ENCODE measurements at places on chromosomes 3 and 15. TPM values are rescaled to one million over a fixed set of nuclear protein-coding genes. Genes with fewer than 3 reads are reported as not detected.
A peak's percentile ranks its signal among the peaks of the same experiment; 100 is the strongest.

The MAN2A2 gene
- total RNA-seq = 68.4 TPM

DNA sequence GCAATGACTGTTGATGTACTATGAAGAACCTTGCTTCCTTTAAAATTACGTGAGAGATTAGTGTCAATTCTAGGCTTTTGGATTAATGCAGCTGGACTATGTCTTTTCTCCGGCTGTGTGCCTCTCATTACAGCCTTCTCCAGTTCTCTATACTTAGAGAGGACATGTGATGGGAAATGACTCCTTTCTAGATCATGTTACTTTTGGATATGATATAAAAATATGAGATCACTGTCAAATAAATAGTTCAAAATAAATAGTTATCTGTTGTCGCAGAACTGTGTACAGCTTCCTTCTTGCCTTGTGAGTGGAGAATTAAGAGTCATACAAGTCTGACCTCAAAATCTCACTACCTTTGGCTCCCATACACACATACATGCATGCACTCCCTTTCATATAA is 592.4 kb downstream of the DIPK2A start:
- no peaks in the 10 kb centered on the region for H3K27me3 ChIP-seq
- H3K4me3 ChIP-seq = no peak overlapping the region
- no peak overlapping the region for H3K27ac ChIP-seq

- H3K4me1 ChIP-seq = no peaks in the 10 kb centered on the region
- no peaks in the 10 kb centered on the region for H3K27me3 ChIP-seq
- H3K4me3 ChIP-seq = no peak overlapping the region
- H3K27ac ChIP-seq = no peak overlapping the region
- no peaks in the 10 kb centered on the region for H3K36me3 ChIP-seq
These were observed 29.9 kb upstream of the RNU6-1 start for GRCh38 chr15:67869701-67870100.

The ISG20 gene
- 32.1 TPM for total RNA-seq

DNA sequence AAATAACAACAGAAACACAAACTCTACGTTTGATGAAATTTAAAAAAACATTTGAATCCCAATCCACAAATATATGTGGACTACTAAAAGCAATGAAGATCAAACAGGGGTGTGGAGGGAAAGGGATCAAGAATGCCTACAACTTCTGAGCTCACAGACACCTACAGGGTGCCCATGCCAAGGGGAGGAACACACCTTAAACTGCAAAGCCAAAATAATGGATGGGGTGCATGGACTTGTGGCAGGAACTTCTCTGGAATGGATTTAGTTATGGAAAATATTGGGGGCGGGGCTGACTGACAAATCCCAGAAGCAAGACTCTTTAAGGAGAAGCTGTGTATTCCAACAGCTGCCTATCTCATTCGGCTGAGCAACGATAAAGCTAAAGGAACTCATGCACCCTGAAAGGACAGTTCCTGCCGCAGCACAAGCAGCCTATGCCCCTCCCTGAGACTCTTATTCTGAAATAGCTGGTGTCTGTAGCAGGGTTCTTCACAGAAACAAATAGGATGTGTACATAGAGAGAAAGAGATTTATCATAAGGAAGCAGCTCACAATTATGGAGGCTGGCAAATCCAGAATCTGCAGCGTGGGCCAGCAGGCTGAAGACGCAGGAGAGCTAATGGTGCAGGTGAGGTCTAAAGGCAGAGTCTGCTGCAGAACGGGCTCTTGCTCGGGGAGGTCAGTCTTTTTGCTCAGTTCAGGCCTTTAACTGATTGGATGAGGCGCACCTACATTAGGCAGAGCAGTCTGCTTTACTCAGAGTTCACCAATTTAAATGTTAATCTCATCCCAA is 24.5 kb upstream of the PLA2G4D start:
- no peak overlapping the region for H3K4me3 ChIP-seq
- H3K27ac ChIP-seq = no peak overlapping the region

DNA sequence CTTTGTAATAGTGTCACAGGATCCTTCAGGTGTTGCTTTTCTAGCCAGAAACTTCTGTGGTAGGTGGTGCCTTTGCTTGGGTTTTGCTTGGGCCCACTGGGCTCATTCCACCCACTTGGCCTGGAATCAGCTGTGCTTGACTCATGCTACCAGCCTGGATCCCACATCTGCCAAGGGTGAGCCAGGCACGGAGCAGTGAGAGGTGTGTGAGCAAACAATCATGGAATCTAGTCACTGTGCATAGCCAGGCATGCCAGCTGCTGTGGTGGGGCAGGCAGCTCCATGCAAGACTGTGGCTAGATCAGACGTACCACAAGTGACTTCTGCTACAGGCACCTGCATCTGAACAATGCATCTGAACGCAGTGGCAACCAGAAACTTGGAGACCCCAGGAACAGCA is 275.9 kb downstream of the UBE2E2 start:
- no peaks in the 10 kb centered on the region for H3K36me3 ChIP-seq
- H3K27ac ChIP-seq = no peak overlapping the region
- DNase-seq = no peak
- H3K4me3 ChIP-seq = no peak overlapping the region

- no peaks in the 10 kb centered on the region for H3K27me3 ChIP-seq
- no peaks in the 10 kb centered on the region for H3K4me1 ChIP-seq
- no peak overlapping the region for H3K4me3 ChIP-seq
- no peak overlapping the region for H3K27ac ChIP-seq
These were observed 63.0 kb upstream of the TPRG1 start for GRCh38 chr3:189108735-189109134.

DNA sequence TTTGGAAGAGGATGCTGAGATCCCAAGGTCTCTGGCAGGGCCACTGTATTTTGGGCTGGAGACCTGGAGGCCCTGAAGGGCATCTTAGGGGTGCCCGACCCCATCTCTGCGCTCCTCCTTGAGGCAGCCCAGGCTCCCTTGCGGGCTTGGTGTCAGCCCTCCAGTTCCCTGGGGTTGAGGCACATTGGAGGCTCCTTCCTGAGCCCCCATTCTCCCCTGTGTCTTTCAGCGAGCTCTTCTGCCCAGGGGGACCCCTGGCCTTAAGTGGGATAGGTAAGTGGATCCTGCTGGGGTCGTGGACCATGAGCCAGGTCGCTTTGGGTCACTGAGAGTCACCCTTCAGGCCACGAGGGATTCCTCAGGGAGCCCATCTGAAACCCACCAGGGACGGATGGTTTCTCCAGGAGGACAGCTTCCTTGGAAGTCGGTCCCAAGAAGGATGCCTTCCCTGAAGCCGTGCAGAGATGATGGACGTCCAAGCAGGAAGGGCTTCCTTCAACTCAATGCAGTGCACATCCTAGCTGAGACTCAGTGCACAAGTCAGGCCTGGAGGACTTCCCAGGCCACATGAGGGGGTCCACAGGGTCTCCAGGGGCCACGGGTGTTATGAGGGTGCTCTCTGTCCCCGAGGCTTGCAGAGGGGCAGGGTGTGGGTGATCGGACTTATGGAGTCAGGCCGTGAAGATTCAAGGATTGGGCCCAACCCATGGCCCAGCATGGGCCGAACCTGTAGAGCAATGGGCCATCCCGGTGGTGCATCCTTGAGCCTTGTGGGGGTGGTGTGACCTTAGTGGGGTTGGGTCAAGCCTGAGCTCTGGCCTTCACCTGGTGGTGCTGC is 224.3 kb downstream of the SNRPN start:
- no peaks in the 10 kb centered on the region for H3K27me3 ChIP-seq
- H3K27ac ChIP-seq = no peak overlapping the region
- no peaks in the 10 kb centered on the region for H3K36me3 ChIP-seq
- H3K4me3 ChIP-seq = no peak overlapping the region

The LYZL4 gene
- not detected for total RNA-seq

DNA sequence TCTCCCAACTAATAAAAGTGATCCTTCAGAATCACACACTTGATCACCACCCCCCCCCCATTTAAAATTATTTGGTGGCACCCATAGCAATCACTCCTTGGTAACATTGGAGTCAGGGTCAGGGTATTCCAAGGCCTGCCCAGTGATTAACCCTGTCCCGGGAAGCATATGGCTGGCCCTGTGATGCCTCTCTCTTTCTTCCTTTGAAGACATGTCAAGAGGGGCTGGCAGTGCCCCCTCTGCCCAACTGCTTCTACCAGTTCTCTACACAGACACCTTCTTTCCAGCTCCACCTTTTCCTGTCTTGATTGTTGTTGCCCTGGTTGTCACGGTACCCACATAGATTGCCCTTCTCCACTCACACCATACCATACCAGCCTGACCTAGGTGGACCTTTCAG is 30.9 kb upstream of the MANF start:
- no peaks in the 10 kb centered on the region for H3K36me3 ChIP-seq
- no peak overlapping the region for H3K27ac ChIP-seq
- no peak for DNase-seq
- H3K4me3 ChIP-seq = no peak overlapping the region

The FBXW12 gene
- not detected for total RNA-seq

DNA sequence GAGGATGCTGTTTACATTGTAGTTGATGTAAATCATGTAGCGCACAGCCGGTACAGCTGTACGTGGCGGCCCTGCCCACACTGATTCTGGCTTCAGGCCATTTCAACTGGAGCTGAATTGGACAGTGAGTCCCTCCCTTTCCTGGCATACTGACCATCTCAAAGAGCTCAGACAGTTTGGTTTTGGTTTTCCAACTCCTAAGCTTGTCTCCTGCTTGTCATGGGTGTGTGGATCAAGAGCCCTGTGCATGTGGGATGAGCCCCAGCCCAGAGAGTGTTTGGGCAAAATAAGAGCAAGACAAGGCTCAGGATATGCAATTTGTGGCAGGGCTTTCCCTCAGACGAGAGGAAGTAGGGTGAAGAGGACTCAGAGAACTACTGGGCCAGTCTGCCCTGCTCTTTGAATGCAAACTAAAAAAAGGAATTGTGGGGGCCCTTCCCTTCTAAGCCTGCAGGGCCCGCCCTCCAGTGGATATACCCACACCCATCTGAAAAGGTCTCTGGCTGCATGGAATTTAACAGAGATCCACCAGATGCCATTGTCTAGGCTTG is 13.3 kb downstream of the ITGA11 start:
- H3K4me3 ChIP-seq = no peak overlapping the region
- peak overlapping the region; percentile 45 for H3K27ac ChIP-seq
- H3K27me3 ChIP-seq = no peaks in the 10 kb centered on the region
- H3K4me1 ChIP-seq = peaks cover 23% of the 10 kb centered on the region
- no peaks in the 10 kb centered on the region for H3K36me3 ChIP-seq

- H3K27me3 ChIP-seq = no peaks in the 10 kb centered on the region
- H3K4me1 ChIP-seq = no peaks in the 10 kb centered on the region
- no peak for DNase-seq
These were observed 27.1 kb downstream of the DUOX1 start for GRCh38 chr15:45156744-45157455.

DNA sequence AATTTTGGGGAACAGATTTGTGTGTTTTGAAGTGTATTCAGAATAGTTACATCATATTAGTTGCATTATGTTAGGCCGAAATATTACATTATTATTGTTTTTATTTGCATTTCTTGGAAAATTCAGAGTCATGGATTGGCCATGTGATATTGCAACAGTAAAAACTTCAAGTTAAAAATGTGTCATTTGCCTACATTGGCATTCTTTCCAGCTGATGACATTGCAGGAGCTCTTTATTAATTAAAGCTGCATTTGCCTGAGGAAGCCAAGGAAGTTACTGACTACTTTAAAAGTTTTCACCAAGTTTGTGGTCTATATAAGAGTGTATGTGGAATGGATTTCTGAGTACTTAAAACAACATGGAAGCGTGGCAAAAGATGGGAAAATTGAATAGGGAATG is 726.4 kb upstream of the SGO1 start:
- no peak for DNase-seq
- H3K27me3 ChIP-seq = no peaks in the 10 kb centered on the region
- no peaks in the 10 kb centered on the region for H3K36me3 ChIP-seq
- no peaks in the 10 kb centered on the region for H3K4me1 ChIP-seq
- H3K27ac ChIP-seq = no peak overlapping the region
- no peak overlapping the region for H3K4me3 ChIP-seq

The LSMEM2 gene
- total RNA-seq = not detected

GRCh38 chr3:80993241-80993945 is 768.1 kb downstream of the GBE1 start:
- no peak overlapping the region for H3K4me3 ChIP-seq
- no peak for DNase-seq
- H3K36me3 ChIP-seq = no peaks in the 10 kb centered on the region
- H3K27ac ChIP-seq = no peak overlapping the region
- H3K27me3 ChIP-seq = no peaks in the 10 kb centered on the region

DNA sequence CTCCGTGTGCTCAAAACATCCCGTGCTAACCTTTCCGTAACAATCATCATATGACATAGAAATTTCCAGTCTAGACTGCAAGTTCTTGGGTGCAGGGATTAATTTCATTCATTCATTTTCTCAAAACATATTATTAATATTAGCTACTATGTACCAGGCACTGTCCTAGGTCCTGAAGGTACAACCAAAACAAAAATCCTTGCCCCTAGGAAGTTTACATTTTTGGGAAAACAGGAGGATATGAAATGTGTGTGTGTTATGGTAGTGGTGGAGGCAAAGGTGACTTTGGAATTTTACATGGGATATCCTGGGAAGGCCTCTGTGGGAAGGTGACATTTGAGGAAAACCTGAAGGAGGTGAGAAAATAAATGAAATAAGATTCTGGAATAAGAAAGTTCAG is 222.6 kb downstream of the LRRC3B start:
- no peak for DNase-seq
- H3K4me3 ChIP-seq = no peak overlapping the region
- no peak overlapping the region for H3K27ac ChIP-seq
- H3K27me3 ChIP-seq = no peaks in the 10 kb centered on the region
- H3K4me1 ChIP-seq = no peaks in the 10 kb centered on the region
- H3K36me3 ChIP-seq = no peaks in the 10 kb centered on the region

All from thoracic aorta (tissue), 2 donors.